ENCODE measurements at places on chromosomes 7 and 10.

- DNase-seq, result no peak
These were observed 10.8 kb upstream of the CLDN4 start for GRCh38 chr7:73820013-73820412.

DNA sequence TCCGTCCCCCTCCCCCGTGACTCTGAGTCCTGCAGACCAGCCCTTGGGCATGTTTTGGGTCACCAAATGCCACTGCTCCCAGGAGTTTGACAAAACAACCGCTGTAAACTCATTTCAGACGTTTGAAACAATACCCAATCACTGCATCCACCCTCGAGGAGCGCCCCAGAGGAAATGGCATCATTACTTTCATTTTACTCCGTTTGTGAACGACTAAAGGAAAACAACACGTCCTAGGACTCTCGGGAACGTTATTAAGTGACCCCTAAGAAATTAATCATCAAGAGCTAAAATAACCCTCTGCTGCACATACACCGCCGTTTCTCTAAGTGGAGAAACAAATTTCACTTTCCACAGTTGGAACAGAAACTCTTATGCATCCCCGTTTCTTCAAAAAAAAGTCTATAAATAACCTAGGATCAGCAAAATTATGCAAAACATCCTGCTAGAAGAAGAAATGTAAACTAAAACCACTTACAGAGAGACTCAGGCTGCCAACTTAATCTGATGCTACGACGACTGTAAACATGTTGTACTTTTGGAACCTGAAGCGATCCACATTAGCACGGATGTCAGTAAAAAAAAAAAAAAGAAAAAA, 109.9 kb upstream of the EFCAB10 start:
- DNase-seq, result no peak

DNA sequence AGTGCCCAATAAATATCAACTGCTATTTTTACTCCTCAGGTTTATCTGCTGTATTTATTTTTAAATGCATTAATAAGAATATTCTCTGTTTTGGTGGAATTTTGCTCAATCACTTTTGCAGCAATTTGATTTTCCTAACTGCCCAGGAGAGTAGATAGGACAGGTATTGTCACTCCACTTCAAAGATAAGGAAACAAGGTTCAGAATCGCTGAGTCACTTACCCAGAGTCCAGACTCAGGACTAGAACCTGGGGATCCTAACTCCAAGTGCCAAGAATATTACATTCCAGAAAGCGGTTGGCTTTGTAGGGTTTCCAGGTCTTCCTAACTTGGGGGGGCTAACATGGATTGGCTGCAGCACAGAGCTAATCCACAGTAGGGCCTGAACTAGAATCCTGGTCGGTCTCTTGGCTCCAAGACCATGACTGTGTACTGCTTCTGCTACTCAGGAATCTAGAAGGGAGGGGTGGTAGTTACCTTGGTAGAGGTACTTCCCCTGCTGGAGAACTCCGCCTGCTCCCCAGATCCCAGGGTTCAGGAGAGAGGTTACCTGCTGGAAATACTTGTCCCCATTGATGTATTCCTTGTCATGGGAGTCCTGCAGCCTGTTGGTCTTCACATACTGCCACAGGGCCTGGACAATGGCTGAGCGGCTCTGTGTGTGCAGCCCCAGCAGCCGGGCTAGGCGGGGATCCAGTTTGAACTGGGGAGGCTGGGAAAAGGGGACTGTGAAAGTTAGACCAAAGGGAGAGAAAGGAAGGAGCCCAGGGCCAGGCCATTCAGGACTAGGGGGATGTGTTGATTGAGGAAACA, 7.3 kb downstream of the SMARCD3 start:
- DNase-seq, result no peak

GRCh38 chr7:16295558-16295957, 125.8 kb downstream of the CRPPA start:
- DNase-seq, result peak; percentile 19

- DNase-seq, result no peak
These were observed 99.3 kb downstream of the COL13A1 start for GRCh38 chr10:69901022-69901421.

GRCh38 chr10:19658131-19658530, 158.1 kb upstream of the PLXDC2 start:
- peak; percentile 21 for DNase-seq

DNA sequence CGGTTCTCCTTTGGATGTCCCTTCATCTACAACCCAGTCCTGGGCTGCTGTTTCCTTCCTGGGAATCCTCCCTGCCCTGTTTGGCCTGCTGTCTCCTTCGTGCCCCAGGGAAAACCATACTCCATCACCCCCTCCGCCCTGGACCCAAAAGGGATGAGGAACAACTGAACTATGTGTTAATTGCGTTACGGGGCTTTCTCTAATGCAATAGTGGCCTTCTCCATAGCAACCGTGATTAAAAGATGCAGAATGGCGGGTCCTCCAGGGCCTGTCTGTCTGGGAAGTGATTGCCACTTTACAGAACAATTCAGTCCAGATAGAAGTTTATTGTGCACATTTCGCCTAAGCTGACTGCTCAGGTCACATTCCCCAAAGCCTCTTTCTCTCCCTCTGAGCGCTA, 112.0 kb upstream of the FGFR2 start:
- DNase-seq, result no peak

GRCh38 chr10:34018129-34018528, 683.7 kb upstream of the NRP1 start:
- DNase-seq, result no peak

- DNase-seq, result no peak
These were observed 74.8 kb downstream of the HIPK2 start for GRCh38 chr7:139702811-139703486.

GRCh38 chr7:56110611-56111010, 4.3 kb upstream of the CHCHD2 start:
- DNase-seq, result no peak

GRCh38 chr10:49798275-49798674, 36.2 kb upstream of the OGDHL start:
- no peak for DNase-seq

- DNase-seq, result no peak
These were observed 346.7 kb upstream of the ANKRD30A start for GRCh38 chr10:36778651-36779050.

GRCh38 chr10:14158575-14158974, 172.1 kb downstream of the FRMD4A start:
- DNase-seq, result no peak

GRCh38 chr7:2559283-2559950, 638 bp downstream of the IQCE start:
- no peak for DNase-seq

GRCh38 chr10:48416584-48417232, 110.2 kb downstream of the MAPK8 start:
- DNase-seq, result no peak

GRCh38 chr7:55969391-55969790, 5.0 kb downstream of the NIPSNAP2 start:
- no peak for DNase-seq

DNA sequence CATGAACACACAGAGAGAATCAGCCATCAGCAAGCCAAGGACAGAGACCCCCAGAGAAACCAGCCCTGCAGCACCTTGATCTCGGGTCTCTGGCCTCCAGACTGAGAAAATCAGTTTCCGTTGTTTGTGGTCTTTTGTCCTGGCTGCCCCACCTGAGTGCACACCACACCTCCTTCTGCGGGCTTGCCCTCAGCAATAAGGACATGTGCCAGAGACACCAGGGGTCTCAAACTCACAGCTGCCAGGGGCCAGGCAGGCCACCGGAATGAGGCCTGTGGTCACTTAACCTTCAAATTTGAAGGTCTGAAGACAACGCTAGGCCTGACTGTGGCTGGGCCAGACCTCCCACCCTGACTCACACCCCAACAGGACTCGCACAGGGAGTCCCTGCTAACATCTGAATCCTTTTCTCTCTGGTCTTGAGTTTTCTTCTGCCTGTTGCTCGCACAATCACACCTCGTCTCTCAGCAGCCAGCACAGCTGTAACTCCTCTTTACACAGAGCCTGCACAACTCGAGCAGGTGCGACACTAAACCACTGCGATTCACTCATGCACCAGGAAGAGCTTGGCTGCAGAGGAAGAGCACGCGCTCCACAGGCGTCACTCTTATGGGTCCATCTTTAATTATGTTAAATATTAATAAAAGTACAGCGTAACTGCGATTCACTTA, 86.2 kb downstream of the CHST15 start:
- no peak for DNase-seq

GRCh38 chr10:83917537-83918506, 221.5 kb upstream of the GHITM start:
- peak; percentile 0 for DNase-seq

Data from fibroblast of upper back skin (primary cell).